ENCODE measurements at places on chromosomes 11 and 22.

DNA sequence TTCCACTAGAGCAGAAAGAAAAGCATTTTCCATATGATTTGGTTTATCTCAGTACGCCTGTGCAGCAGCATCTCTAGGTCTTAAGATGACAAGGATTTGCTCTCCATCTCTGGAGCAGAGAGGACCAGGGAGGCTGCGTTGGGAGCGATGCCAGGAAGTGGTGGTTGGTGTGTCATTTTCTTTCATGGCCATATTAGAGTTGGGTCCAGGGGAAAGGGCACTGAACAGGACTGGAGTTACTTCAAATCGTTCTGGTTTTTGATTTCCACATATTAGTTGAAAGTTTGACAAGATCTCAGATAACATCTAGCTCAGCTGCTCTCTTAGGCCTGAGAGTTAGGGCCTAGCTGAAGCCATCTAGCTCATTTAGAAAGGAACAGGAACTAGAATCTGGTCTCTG is 157.7 kb downstream of the ADAMTS15 start:
- no peak for DNase-seq

GRCh38 chr22:19730655-19731360 is 7.5 kb downstream of the GP1BB start:
- DNase-seq: peak; percentile 63

DNA sequence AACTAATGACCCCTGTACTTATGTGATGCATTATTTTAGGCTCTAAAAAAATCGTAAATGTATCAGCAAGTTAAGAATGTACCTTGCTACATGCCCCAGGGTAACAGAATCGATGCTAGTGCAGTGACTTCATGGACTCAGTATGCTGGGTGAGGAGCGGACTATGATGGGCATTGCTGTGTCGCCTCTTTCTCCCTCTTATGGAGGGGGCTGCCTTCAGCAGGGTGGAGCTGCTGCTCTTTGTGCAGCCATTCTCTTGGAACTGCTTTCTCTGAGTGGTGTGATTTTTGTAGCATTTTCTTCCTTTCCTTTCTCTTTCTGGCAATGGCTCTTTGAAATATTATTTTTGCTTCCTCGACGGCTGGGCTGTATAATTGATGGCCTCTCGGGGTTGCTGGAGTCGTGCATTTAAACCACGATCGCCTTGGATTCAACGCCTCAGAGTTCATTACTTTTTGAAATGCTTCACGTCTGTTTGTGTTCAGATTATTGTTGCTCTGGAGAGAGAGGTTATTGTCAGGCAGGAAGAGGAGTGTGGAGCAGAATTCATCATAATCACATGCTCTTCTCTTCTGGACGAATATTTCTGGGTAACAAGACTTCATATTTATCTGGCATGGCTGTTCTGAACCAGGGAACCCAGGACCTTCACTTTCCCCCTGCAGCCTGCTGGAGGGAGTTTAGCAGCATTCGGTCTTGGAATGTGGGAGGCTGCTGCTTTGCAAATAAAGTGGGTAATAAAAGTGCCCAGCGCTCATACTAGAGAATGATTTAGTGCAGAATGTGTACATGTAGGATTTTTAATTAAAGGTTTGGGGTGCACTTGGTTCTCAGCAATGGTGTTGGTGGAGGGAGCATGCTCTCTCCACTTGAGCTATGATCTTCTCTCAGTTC is 804.2 kb downstream of the NTM start:
- no peak for DNase-seq

- no peak for DNase-seq
Observed at GRCh38 chr11:108534274-108534882, 36.2 kb upstream of the POGLUT3 start.

DNA sequence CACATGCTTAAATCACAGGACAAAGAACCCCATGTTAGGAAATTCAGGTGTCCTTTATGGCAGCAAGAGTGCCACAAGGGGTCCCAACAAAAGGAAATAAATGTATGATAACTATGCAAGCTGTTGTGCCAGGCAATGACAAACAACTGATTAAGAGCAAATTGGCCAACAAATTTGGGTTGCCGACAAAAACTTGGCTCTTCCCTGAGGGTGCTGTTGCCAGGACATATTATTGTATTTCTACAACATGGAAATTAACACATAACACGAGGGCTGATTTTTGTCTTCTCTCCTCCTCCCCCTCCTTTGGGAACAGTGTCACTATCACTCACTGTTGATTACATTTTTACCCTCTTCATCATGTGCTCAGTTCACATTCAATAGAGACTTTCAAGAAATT is 56.0 kb downstream of the LRRC4C start:
- no peak for DNase-seq

Data from right renal pelvis (tissue), 4 donors.